ENCODE measurements at places on chromosomes 1 and 21. TPM values are rescaled to one million over a fixed set of nuclear protein-coding genes. Genes with fewer than 3 reads are reported as not detected.

Gene DNAJC28
- total RNA-seq: 1.8 TPM

Gene CCDC27
- total RNA-seq: not detected

Gene LRRC53
- total RNA-seq: not detected

Gene GOLT1A
- not detected for total RNA-seq

Gene NCMAP
- not detected for total RNA-seq

Gene EXTL1
- not detected for total RNA-seq

Gene FAM177B
- total RNA-seq: not detected

Gene NR1I3
- total RNA-seq: not detected

Gene SPATA46
- not detected for total RNA-seq

Gene NBPF10
- 0.47 TPM for total RNA-seq

Gene G0S2
- total RNA-seq: 6.4 TPM
